CD8-positive, alpha-beta T cell (primary cell): ENCODE measurements at places on chromosomes 11 and 22. TPM values are rescaled to one million over a fixed set of nuclear protein-coding genes. Genes with fewer than 3 reads are reported as not detected.

CPT1B gene
- 42.4 TPM for total RNA-seq

SF1 gene
- total RNA-seq, result 1,625 TPM

SPON1 gene
- 2.3 TPM for total RNA-seq

WT1 gene
- not detected for total RNA-seq

RFPL3 gene
- total RNA-seq, result not detected

RPLP2 gene
- total RNA-seq, result 5,702 TPM

PLEKHB1 gene
- 23.1 TPM for total RNA-seq

KDM4D gene
- total RNA-seq, result not detected

DEFB131B gene
- total RNA-seq, result not detected

ANO3 gene
- not detected for total RNA-seq

LRRC56 gene
- total RNA-seq, result 3.2 TPM

BATF2 gene
- not detected for total RNA-seq

OR2AG2 gene
- total RNA-seq, result not detected

MMP8 gene
- total RNA-seq, result not detected

RAG2 gene
- total RNA-seq, result not detected

HEPN1 gene
- not detected for total RNA-seq

NCAM1 gene
- 0.47 TPM for total RNA-seq

TANGO2 gene
- 9.2 TPM for total RNA-seq

DEPDC7 gene
- 2.9 TPM for total RNA-seq

TSKU gene
- total RNA-seq, result not detected

APOA1 gene
- 0.92 TPM for total RNA-seq

WNT11 gene
- 12.3 TPM for total RNA-seq

LMO1 gene
- total RNA-seq, result not detected

NEFH gene
- total RNA-seq, result 0.33 TPM

FADS2 gene
- total RNA-seq, result 0.52 TPM

PDGFB gene
- 1.8 TPM for total RNA-seq

CABP7 gene
- total RNA-seq, result 0.25 TPM

MRGPRX3 gene
- total RNA-seq, result not detected

SCUBE2 gene
- total RNA-seq, result not detected

SMTNL1 gene
- total RNA-seq, result not detected

OR51Q1 gene
- not detected for total RNA-seq

CAVIN3 gene
- not detected for total RNA-seq

PRRG4 gene
- not detected for total RNA-seq

SYTL2 gene
- 43.6 TPM for total RNA-seq

GATD1 gene
- total RNA-seq, result 21.2 TPM

ZNF214 gene
- total RNA-seq, result not detected

RHOG gene
- 125 TPM for total RNA-seq

SAA4 gene
- total RNA-seq, result not detected

MALAT1 gene
- 26,729 TPM for total RNA-seq

ZP1 gene
- not detected for total RNA-seq

CD248 gene
- 41.1 TPM for total RNA-seq

ART1 gene
- total RNA-seq, result not detected

RTN4R gene
- total RNA-seq, result 1.2 TPM

INPP5J gene
- total RNA-seq, result 0.11 TPM

PGR gene
- total RNA-seq, result not detected

MMP13 gene
- not detected for total RNA-seq

MS4A6E gene
- not detected for total RNA-seq

KLHDC7B gene
- 2.3 TPM for total RNA-seq

EIF3M gene
- total RNA-seq, result 274 TPM

PGA4 gene
- total RNA-seq, result not detected
